ENCODE measurements at places on chromosomes 2 and 18. TPM values are rescaled to one million over a fixed set of nuclear protein-coding genes. Genes with fewer than 3 reads are reported as not detected.

LYG1 gene
- 4.0 TPM for total RNA-seq

EFR3B gene
- 1.4 TPM for total RNA-seq

TRIM43 gene
- total RNA-seq: not detected

MAP4K3 gene
- 26.3 TPM for total RNA-seq

SMARCAL1 gene
- total RNA-seq: 28.2 TPM

SERPINB2 gene
- 190 TPM for total RNA-seq

DNA sequence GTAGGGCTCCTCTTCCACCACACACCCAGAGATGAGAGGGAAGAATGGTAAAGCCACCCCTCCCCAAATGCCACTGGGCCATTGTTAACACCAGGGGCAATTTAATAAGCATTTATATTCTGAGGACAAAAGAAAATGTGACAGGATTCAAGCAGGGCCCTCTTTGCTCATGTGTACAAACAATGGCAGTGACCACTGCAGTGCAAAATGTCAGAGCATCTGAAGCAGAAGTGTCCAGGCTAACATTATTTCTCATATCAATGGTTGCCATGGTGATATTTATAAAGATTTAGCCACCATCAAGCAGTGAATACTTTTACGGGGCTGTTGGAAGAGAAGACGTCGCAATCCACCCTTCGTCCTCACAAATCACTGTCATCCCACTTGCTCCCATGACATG is 10.8 kb upstream of the EPB41L3 start:
- no peak for DNase-seq
- H3K27me3 ChIP-seq: no peaks in the 10 kb centered on the region

DNA sequence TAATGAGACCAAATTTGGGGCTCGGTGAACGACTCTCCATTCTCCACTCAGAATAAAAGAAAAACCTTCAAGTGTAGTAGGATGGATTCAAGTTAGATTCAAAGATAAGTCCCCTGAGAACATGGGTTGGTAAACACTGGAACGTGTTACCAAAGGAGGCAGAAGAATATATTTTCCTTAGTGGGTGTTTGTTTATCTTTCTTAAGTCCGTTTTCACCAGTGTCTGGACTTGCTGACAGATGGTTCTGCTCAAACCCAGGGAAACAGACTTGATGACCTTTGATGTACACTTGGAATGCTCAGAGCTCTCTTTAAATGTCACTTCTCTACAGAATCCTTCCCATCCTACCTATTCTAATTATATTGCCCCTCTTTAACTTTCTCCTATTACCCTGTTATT is 310.3 kb upstream of the ZNF521 start:
- H3K36me3 ChIP-seq: no peaks in the 10 kb centered on the region
- H3K4me3 ChIP-seq: no peak overlapping the region
- H3K27ac ChIP-seq: no peak overlapping the region
- no peak for DNase-seq
- H3K27me3 ChIP-seq: no peaks in the 10 kb centered on the region

GRCh38 chr2:132562245-132562644 is 107.8 kb downstream of the LYPD1 start:
- no peaks in the 10 kb centered on the region for H3K27me3 ChIP-seq
- DNase-seq: no peak
- no peaks in the 10 kb centered on the region for H3K36me3 ChIP-seq
- H3K4me1 ChIP-seq: no peaks in the 10 kb centered on the region
- H3K27ac ChIP-seq: no peak overlapping the region

GRCh38 chr2:172710584-172711047 is 25.0 kb upstream of the RAPGEF4 start:
- DNase-seq: no peak
- no peak overlapping the region for H3K27ac ChIP-seq
- H3K4me3 ChIP-seq: no peak overlapping the region
- no peaks in the 10 kb centered on the region for H3K4me1 ChIP-seq

DNA sequence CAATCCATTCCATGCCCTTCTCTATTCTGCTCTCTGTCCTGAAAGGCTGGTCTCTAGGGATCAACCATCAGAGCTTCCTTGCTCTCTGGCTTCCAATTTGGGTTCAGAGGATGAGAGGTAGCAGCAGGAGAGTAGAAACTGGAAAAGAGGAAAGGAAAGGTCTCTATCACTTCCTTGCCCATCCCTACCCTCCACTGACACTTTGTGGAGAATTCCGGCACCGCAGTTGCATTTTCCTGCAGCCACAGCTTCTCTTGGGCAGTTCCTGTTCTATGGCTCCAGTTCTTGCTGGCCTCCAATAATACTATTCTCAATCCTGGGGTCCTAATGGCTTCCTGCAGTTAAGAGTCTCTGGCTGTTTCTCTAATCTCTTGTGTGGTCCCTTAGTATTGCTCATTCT is 13.3 kb upstream of the IMPACT start:
- peaks cover 24% of the 10 kb centered on the region for H3K27me3 ChIP-seq
- no peak overlapping the region for H3K4me3 ChIP-seq
- no peaks in the 10 kb centered on the region for H3K36me3 ChIP-seq
- no peak for DNase-seq

DNA sequence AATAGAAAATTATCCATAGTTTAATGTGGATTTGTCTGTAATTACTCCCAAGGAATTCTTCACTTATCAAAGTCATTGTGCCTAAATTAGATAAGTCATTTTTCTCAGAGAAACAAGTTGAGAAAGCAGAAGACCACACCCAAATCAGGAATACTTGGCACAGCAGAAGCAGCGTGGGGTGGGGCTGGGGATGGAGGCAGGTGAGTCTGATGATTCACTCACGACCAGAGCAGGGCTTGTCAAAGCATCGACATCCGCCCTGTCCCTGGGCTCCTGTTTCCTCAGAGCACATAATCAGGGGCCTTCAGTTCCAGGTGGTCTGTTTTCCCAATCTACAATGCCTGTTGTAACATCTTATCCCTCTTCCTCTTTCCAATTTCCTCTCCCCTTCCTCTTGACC is 31.5 kb upstream of the COLEC12 start:
- no peak overlapping the region for H3K4me3 ChIP-seq
- H3K27ac ChIP-seq: no peak overlapping the region
- DNase-seq: no peak
- no peaks in the 10 kb centered on the region for H3K27me3 ChIP-seq
- H3K36me3 ChIP-seq: no peaks in the 10 kb centered on the region

GRCh38 chr2:70831861-70832260 is 3.8 kb downstream of the CD207 start:
- peaks cover 10% of the 10 kb centered on the region for H3K27me3 ChIP-seq
- H3K27ac ChIP-seq: no peak overlapping the region
- no peak overlapping the region for H3K4me3 ChIP-seq
- no peaks in the 10 kb centered on the region for H3K36me3 ChIP-seq
- H3K4me1 ChIP-seq: no peaks in the 10 kb centered on the region
- no peak for DNase-seq

- no peaks in the 10 kb centered on the region for H3K4me1 ChIP-seq
- H3K4me3 ChIP-seq: no peak overlapping the region
- H3K27ac ChIP-seq: no peak overlapping the region
- no peaks in the 10 kb centered on the region for H3K27me3 ChIP-seq
- DNase-seq: no peak
These were observed 4.1 kb upstream of the FLACC1 start for GRCh38 chr2:201361078-201361733.

GRCh38 chr2:212535996-212536816 is 2.4 kb downstream of the ERBB4 start:
- no peak for DNase-seq
- peaks cover 32% of the 10 kb centered on the region for H3K4me1 ChIP-seq
- peaks cover 41% of the 10 kb centered on the region for H3K27me3 ChIP-seq
- H3K4me3 ChIP-seq: peak overlapping the region; percentile 70
- H3K27ac ChIP-seq: no peak overlapping the region

GRCh38 chr2:152134488-152135280 is 35.8 kb upstream of the CACNB4 start:
- no peak for DNase-seq
- H3K27ac ChIP-seq: no peak overlapping the region
- H3K4me3 ChIP-seq: no peak overlapping the region
- H3K36me3 ChIP-seq: peaks cover 11% of the 10 kb centered on the region
- H3K4me1 ChIP-seq: no peaks in the 10 kb centered on the region

- H3K4me1 ChIP-seq: no peaks in the 10 kb centered on the region
- no peak overlapping the region for H3K4me3 ChIP-seq
- H3K36me3 ChIP-seq: no peaks in the 10 kb centered on the region
- H3K27me3 ChIP-seq: no peaks in the 10 kb centered on the region
- no peak overlapping the region for H3K27ac ChIP-seq
- no peak for DNase-seq
These were observed 116.7 kb downstream of the KCNF1 start for GRCh38 chr2:11028407-11028916.

GRCh38 chr2:102399499-102400141 is 23.3 kb upstream of the IL18RAP start:
- H3K4me3 ChIP-seq: no peak overlapping the region
- no peak overlapping the region for H3K27ac ChIP-seq
- no peaks in the 10 kb centered on the region for H3K27me3 ChIP-seq
- no peak for DNase-seq
- no peaks in the 10 kb centered on the region for H3K4me1 ChIP-seq

- H3K27ac ChIP-seq: no peak overlapping the region
- no peak overlapping the region for H3K4me3 ChIP-seq
These were observed 53.5 kb downstream of the RASGRP3 start for GRCh38 chr2:33529771-33530481.

DNA sequence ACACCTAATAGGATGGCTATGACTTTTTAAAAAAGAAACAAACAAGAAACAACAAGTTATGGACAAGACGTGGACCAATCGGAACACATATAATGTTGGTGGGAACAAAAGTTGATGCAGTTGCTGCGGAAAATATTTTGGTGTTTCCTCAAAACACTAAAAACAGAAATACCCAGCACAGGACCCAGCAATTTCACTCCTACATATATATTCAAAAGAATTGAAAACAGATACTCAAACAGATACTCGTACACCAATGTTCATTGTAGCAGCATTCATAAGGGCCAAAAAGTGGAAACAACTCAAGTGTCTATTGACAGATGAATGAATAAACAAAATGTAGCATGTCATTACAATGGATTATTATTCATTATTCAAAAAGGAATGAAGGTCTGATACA is 12.1 kb downstream of the CCDC141 start:
- no peaks in the 10 kb centered on the region for H3K36me3 ChIP-seq
- DNase-seq: no peak
- H3K4me3 ChIP-seq: no peak overlapping the region

DNA sequence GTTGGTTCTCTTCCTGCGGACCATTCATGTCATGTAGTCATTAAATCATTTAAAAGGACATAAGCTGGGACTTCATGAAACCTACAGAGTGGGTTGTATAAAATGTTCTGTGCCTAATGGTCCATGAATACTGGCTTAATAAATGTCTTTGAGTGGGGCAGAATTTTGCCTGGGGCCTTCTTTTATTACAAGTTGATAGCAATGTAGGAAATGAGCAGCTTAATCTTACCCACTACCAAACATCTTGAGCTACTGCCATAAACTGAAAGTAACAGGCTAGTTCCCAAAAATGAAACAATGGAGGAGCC is 130.9 kb downstream of the TMEM17 start:
- H3K4me1 ChIP-seq: no peaks in the 10 kb centered on the region
- no peak for DNase-seq
- no peak overlapping the region for H3K27ac ChIP-seq

DNA sequence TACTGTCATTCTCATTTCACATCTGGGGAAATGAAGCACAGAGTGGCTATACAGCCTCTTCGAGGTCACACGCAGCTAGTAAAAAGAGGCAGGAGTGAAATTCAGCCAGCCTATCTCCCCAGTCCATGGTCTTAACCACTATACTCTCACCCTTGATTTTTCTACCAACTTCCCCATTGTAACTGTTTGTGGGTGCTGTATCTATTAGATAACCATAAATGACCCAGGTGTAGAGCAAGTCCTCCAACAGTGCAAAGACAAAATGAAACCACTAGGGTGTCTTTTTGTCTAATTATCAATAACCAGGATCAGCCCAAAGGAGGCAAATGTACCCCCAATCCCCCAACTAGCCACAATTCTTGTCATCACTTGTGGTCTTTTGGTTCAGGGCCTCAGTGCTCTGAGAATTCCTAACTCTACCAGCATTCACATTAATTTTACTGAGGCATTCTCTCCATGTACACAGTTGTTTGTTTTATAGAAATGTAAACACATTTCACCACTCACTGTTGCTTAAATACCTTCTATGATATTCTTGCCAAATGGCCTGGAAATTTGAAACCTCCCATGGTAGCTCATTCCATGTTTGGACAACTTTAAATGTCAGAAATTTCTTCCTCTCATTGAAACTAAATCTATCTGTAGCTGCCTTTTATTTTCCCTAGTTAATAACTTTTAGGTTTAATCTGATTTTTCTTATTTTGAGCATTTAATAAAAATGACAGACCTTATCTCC is 58.7 kb downstream of the SLC40A1 start:
- H3K27me3 ChIP-seq: no peaks in the 10 kb centered on the region
- no peak overlapping the region for H3K4me3 ChIP-seq
- peak overlapping the region; percentile 34 for H3K27ac ChIP-seq

GRCh38 chr2:226151157-226151556 is 648.5 kb downstream of the IRS1 start:
- DNase-seq: no peak
- H3K27ac ChIP-seq: no peak overlapping the region
- no peaks in the 10 kb centered on the region for H3K4me1 ChIP-seq
- H3K4me3 ChIP-seq: no peak overlapping the region
- no peaks in the 10 kb centered on the region for H3K27me3 ChIP-seq
- no peaks in the 10 kb centered on the region for H3K36me3 ChIP-seq
